ENCODE measurements at places on chromosomes 5 and 9.

GRCh38 chr9:6150483-6150882 is 65.1 kb upstream of the IL33 start:
- no peak for DNase-seq

DNA sequence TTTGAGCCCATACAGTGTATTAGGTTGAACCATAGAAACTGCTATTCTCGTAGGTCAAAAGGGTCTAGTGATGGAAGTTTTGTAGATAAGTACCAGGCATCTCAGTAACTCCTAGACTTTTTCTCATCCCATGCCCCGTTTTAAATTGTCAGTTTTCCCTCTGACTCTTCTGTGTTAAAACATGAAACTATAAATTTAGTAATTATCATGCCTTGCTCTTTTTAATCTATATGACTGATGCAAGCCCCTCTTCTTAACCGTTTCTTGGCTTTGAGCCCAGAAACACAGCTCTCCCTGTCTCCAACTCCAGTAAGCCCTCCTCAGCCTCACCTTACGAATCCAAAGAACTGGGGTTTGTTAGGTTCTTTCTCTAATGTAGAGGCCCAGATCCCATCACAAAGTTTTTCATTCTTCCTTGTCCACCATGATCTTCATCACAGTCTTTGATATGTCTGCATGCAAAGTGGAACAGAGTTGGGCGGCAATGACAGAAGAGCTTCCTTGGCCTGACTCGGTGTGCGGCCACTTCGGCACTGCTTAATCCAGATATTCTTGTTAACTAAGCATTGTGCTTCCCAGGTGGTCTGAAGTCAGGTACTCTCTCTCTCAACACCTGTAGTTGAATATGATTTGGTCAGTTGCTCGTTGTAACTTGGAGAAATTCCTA is 21.1 kb downstream of the RGMB start:
- DNase-seq, result no peak

DNA sequence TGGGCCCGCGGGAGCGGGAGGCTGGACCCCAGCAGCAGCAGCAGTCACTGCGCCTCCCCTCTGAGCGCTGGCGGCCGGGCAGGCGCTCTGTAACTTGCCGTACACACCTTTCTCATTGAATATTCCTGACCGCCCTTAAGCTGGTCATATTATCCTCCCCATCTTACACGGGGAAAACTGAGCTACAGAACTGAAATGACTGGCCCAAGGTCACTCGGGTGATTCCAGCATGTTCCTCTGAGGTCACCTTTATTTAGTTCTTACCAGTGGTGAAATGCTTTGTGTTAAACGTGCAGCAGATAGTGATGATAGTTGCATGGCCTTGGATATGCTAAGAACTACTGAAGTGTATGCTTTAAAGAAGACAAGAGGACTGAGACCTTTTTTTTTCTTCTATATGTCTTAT is 607 bp downstream of the UQCRQ start:
- DNase-seq, result no peak

DNA sequence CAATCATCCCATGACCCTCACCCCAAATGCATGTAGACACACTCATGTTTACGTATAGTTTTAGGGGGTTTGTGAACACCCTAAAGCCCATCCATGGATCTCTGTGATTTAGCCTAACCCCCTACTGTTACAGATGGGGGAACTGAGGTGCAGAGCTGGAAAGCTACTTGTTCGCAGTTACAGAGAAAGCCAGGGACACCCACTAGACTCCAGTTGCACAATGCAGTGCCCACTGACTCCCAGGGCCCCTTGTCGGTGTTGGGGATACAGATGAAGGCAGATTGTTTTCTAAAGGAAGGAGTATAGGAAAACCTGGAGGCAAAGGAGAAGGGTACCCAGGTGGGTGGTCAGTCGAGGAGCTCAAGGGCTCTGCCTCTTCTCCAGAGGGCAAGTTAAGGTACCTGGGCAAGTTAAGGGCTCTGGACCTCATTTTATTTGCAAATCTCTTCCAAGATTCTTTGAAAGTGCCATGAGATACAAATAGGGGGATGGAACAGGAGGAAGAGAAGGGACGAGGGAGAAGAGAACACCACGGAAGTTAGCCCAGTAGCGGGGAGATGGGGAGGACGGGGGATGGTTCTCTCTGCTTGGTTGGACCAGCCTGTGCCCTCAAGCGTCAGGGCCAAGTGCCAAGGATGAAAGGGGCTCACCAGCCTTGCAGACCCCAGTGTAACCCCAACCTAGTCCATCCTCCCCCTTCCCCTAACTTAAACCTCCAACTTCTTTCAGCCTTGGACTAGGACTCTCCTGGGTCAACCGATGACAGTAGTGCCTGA is 958 bp downstream of the MYOZ3 start:
- DNase-seq, result no peak

DNA sequence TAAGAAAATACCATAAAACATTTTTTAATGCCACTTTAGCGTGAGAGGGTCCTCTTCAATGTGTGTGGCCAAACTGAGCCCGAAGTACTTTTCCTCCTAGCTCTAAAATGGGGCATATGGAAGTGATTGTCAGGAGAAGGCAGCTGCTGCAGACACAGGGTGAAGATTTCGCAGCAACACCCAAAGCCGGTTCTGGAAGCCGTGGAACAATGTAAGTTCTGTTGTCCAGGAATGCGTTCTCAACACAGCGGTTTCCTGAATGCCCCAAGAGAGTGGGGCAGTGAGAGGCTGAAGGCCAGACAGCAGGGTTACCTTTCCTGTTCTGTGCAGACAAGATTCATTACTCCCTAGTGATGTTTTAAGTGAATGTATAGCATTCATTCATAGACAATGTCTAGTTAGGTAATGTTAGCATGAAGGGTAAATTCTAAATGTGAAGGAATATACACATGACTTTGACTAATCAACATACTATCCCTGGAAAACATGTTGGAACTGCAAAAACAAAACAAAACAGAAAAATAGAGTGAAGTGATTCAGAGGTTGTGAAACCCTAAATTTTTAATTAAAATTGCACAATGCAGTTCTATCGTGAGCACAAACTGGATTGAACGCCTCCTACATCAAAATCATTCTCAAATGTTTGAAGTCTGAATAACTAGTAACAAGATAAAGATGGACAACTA is 197.0 kb upstream of the SEMA6A start:
- no peak for DNase-seq

DNA sequence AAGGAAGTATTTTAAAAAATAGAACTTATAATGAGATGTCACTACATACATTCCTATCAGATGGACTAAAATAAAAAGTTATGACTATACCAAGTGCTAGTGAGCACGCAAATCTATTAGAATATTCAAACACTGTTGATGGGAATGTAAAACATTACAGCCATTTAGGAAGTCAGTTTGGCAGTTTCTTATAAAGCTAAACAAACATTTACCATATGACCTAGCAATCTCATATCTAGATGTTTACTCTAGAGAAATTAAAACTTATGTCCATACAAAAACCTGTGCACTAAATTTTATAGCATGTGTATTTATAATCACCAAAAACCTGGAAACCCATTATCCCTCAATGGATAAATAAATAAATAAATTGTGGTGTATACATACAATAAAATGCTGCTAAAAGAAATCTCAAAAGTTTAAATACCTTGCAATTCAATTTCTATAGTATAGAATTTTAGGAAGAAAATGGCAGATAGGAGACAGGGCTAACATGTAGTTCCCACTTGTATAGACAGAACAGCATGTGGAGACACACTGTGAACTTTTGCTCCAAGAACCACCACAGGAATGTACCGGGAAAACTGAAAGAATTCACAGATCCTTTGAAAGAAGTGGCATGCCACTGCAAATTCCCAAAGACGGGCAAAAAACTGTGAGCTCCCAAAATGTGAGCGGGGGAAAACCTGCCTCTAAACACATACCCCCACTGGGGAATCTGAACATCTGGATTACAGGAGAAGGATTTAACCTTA is 174.6 kb upstream of the SPEF2 start:
- DNase-seq, result no peak

- no peak for DNase-seq
Observed at GRCh38 chr5:110681953-110682352, 44.5 kb downstream of the TMEM232 start.

Data from cortex of kidney (tissue), 1 donor.